ENCODE measurements at places on chromosomes 13 and 19.

GRCh38 chr13:64429691-64430090 is 2800.4 kb downstream of the PCDH9 start:
- no peaks in the 10 kb centered on the region for H3K36me3 ChIP-seq
- no peak for DNase-seq
- no peak overlapping the region for H3K27ac ChIP-seq
- H3K4me1 ChIP-seq: no peaks in the 10 kb centered on the region
- H3K27me3 ChIP-seq: no peaks in the 10 kb centered on the region

GRCh38 chr13:26423629-26424028 is 133.9 kb upstream of the WASF3 start:
- no peaks in the 10 kb centered on the region for H3K27me3 ChIP-seq
- H3K4me3 ChIP-seq: no peak overlapping the region
- no peaks in the 10 kb centered on the region for H3K36me3 ChIP-seq
- peaks cover 7% of the 10 kb centered on the region for H3K4me1 ChIP-seq
- DNase-seq: peak; percentile 25
- no peak overlapping the region for H3K27ac ChIP-seq

GRCh38 chr19:38469151-38469550 is 35.7 kb downstream of the RYR1 start:
- H3K27ac ChIP-seq: no peak overlapping the region
- no peak for DNase-seq
- no peaks in the 10 kb centered on the region for H3K36me3 ChIP-seq
- H3K27me3 ChIP-seq: no peaks in the 10 kb centered on the region
- no peaks in the 10 kb centered on the region for H3K4me1 ChIP-seq

DNA sequence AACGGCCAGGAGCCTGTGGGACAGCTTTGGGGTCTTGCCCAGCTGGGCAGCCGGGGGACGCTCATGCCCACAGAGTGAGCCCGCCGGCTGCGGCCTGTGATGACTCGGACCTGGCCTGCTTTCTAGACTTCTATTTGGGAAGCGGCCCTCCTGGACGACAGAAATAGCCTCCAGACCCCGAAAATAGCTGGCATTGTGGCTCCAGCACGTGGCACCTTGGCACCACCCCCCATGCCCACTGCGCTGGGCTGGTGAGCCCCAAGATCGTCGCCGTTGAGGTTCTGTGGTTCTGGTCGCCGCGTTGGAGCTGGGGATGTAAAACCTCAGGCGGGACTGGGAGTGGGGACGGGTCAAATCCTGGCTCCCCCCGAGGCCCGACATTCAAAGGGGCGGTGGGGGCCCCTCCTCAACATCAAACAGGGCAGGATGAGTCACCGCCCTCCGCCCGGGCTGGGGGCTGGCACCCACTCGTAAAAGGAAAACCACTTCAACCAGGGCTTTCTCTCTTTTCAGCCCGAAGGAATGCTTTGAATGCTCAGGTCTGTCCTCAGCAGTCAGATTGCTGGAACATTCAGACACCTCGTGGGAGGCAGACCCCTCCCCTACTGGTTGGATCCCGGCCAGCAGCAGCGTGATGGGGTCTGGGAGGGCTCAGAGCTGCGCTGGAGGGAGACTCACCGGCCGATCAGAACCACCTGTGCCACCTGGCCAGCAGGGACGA is 42.1 kb downstream of the GADD45B start:
- no peaks in the 10 kb centered on the region for H3K36me3 ChIP-seq
- H3K4me3 ChIP-seq: no peak overlapping the region
- H3K4me1 ChIP-seq: no peaks in the 10 kb centered on the region
- DNase-seq: no peak

DNA sequence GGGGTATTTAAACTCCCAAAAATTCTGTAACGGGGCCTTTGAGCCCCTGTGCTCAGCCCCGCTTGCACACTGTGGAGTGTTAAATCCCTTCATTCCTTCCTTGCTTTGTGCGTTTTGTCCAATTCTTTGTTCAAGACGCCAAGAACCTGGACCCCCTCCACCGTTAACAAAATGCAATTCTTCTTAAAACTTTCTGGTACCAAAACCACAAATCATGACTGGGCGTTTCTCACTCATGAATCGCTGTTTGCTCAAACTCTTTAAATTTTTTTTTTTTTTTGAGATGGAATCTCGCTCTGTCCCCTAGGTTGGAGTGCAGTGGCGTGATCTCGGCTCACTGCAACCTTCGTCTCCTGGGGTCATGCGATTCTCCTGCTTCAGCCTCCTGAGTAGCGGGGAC is 881 bp downstream of the ZNF20 start:
- H3K27me3 ChIP-seq: no peaks in the 10 kb centered on the region
- no peaks in the 10 kb centered on the region for H3K36me3 ChIP-seq
- peak overlapping the region; percentile 83 for H3K27ac ChIP-seq
- DNase-seq: no peak
- H3K4me1 ChIP-seq: peaks cover 20% of the 10 kb centered on the region
- H3K4me3 ChIP-seq: peak overlapping the region; percentile 83

DNA sequence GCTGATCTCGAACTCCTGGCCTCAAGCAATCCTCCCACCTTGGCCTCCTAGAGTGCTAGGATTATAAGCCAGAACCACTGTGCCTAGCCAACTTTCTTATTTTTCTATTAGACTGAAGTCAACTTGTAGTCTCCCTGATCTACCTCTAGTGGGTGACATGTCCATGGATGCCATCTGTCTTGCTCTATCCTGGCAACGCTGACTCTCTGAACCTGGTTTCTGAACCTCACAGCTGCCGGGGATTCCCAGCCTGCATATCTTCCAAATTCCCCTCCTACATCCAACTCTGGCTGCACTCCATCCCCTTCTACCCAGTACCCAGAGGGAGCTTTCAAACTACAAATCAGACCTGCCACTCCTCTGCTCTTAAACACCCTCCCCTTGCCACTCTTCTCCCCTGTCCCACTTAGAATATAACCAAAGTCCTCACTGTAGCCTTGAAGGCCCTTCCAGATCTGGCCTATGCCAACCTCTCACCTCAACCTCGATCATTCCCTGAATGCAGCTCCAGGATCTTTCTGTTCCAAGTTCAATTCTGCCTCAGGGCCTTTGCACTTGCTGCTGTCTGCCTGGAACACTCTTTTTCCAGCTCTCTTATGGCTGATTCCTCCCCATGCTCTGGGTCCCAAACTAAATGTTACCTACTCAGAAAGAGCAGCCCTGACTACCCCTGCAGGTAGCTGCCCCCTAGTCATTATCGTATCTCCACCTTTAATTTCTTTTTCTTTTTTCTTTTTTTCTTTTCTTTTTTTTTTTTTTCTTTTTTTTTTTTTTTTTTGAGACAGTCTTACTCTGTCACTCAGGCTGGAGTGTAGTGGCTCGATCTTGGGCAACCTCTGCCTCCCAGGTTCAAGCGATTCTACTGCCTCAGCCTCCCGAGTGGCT is 2.2 kb downstream of the CLIP3 start:
- no peak overlapping the region for H3K4me3 ChIP-seq
- H3K4me1 ChIP-seq: peaks cover 7% of the 10 kb centered on the region
- H3K27me3 ChIP-seq: no peaks in the 10 kb centered on the region
- H3K27ac ChIP-seq: no peak overlapping the region
- no peaks in the 10 kb centered on the region for H3K36me3 ChIP-seq
- no peak for DNase-seq

GRCh38 chr13:62251734-62252133 is 836.1 kb upstream of the PCDH20 start:
- no peaks in the 10 kb centered on the region for H3K27me3 ChIP-seq
- H3K4me1 ChIP-seq: no peaks in the 10 kb centered on the region
- no peak for DNase-seq
- no peak overlapping the region for H3K4me3 ChIP-seq

DNA sequence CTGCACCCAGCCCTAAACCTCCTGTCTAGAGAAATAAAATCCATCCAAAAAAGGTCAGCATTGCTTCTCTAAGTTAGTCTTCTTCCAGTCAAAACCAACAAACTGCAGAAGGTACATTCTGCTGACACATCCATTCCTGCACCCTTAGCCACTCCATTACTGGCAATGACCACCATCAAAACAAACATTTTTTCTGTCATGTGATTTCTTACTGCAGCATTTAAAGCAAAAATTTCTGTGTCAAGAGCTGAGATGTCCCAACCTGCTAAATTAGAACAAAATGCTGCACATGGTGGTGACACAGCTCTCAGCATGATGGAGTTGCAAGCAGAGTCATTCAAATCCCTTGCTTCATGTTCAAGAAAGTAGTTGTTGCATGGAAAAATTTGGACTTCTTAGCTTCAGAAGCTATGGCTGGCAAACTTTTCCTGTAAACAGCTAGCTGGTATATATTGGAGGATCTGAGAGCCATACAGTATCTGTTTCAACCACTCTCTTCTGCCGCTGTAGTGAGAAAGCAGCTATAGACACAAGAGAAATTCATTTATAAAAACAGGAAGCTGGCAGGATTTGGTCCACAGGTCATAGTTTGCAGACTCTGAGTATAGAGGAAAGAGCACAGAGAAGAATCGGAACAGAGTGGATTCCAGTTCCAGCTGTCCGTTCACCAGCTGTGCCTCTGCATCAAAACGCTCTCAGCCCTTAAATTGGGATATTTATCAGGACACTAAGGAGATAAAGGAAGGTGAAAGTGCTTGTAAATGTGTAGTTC is 17.4 kb downstream of the RUBCNL start:
- no peaks in the 10 kb centered on the region for H3K27me3 ChIP-seq
- H3K27ac ChIP-seq: no peak overlapping the region
- H3K36me3 ChIP-seq: no peaks in the 10 kb centered on the region
- no peaks in the 10 kb centered on the region for H3K4me1 ChIP-seq
- H3K4me3 ChIP-seq: no peak overlapping the region
- DNase-seq: no peak

- H3K27ac ChIP-seq: no peak within 1 kb of the TSS
- no peak within 1 kb of the TSS for H3K4me3 ChIP-seq
- H3K4me1 ChIP-seq: peaks cover 10% of the 10 kb centered on the region
- H3K27me3 ChIP-seq: no peaks in the 10 kb centered on the region
- DNase-seq: no peak
Measured at GRCh38 chr19:11295665-11296245, at the start of gene TSPAN16. Gene TSPAN16, plus strand, starts transcription at chr19:11296160. Its CDS starts 138 bp downstream, at chr19:11296298.

- DNase-seq: no peak
- no peak overlapping the region for H3K27ac ChIP-seq
- H3K4me1 ChIP-seq: no peaks in the 10 kb centered on the region
Measured at GRCh38 chr13:90535421-90535820, 812.1 kb upstream of the MIR17HG start.

- H3K4me1 ChIP-seq: peaks cover 9% of the 10 kb centered on the region
- H3K27ac ChIP-seq: peak within 1 kb of the TSS; percentile 59
- no peaks in the 10 kb centered on the region for H3K36me3 ChIP-seq
Measured at GRCh38 chr19:58033741-58034476, at the start of gene ZSCAN1. Gene ZSCAN1, plus strand, starts transcription at chr19:58034025. Its CDS starts 3,812 bp downstream, at chr19:58037837.

GRCh38 chr19:12543855-12544254 is 7.4 kb downstream of the ZNF564 start:
- DNase-seq: no peak
- no peaks in the 10 kb centered on the region for H3K36me3 ChIP-seq
- no peak overlapping the region for H3K27ac ChIP-seq
- peaks cover 15% of the 10 kb centered on the region for H3K4me1 ChIP-seq
- no peaks in the 10 kb centered on the region for H3K27me3 ChIP-seq

- no peaks in the 10 kb centered on the region for H3K36me3 ChIP-seq
- H3K4me1 ChIP-seq: no peaks in the 10 kb centered on the region
- H3K27ac ChIP-seq: no peak overlapping the region
- no peak for DNase-seq
Measured at GRCh38 chr19:50705422-50706019, 14.1 kb downstream of the SHANK1 start.

DNA sequence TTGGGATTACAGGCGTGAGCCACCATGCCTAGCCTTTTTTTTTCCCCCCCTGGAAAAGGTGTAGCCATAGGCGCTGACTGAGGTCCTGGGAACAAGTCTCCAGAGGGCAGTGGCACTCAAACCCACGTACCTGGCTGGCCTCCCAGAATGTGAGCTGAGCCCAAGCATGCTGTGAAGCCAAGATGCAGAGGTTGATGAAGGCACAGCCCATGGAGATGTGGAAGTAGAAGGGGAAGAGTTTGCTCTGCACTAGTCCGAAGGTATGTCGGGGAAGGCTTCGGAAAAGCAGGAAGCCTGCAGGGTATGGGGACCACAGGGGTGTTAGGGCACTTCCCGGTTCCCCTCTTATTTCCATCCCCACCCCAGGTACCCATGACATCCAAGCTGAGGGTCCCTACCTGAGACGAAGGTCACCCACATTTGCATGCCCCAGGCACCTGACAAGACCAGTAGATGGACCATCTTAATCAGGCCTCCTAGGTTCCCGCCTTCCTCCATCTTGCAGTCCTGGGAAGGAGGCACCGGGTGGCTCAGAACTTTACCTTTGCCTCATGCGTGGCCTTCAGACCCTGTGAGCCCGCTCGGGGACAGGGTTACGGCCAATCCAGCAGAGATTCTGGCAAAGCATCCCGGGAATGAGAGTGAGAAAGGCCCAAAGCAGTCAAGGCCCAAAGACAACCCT is 805 bp downstream of the TMEM205 start:
- H3K4me3 ChIP-seq: no peak overlapping the region
- peaks cover 31% of the 10 kb centered on the region for H3K4me1 ChIP-seq
- peak overlapping the region; percentile 84 for H3K27ac ChIP-seq
- DNase-seq: peak; percentile 28

GRCh38 chr19:645912-646778 is 6.5 kb downstream of the FGF22 start:
- H3K36me3 ChIP-seq: peaks cover 13% of the 10 kb centered on the region
- no peaks in the 10 kb centered on the region for H3K4me1 ChIP-seq
- no peak for DNase-seq
- H3K27me3 ChIP-seq: no peaks in the 10 kb centered on the region
- no peak overlapping the region for H3K27ac ChIP-seq

DNA sequence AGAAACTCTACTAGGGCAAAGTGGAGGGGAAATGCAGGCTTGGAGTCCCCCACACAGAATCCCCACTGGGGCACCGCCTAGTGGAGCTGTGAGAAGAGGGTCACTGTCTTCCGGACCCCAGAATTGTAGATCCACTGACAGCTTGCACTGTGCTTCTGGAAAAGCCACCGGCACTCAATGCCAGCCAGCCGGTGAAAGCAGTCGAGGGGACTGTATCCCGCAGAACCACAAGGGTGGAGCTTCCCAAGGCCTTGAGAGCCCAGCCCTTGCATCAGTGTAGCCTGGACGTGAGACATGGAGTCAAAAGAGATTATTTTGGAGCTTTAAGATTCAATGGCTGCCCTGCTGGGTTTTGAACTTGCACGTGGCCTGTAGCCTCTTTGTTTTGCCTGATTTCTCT is 47.2 kb upstream of the FAM124A start:
- no peaks in the 10 kb centered on the region for H3K27me3 ChIP-seq
- H3K4me1 ChIP-seq: no peaks in the 10 kb centered on the region
- H3K36me3 ChIP-seq: no peaks in the 10 kb centered on the region
- DNase-seq: no peak
- no peak overlapping the region for H3K27ac ChIP-seq

DNA sequence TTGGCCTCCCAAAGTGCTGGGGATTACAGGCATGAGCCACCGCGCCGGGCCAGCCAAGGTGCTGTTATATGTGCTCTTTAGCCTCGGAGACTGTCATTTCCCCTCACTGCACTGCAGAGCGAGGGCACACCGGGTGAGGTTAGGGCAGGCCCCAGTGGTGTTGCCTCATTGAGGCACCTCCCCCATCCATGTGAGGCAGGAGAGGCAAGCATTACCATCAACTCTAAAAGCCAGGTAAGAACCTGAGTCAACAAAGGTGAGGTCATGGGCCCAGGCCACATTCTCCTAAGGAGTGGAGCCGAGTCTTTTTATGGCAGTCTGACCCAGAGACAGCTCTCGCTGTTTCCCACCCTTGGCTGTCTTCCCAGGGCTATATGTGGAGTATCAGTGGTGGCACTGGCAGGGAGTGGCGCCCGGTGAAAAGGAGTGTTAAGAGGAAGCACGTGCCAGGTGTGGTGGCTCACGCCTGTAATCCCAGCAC is 10.9 kb downstream of the B3GNT8 start:
- no peaks in the 10 kb centered on the region for H3K27me3 ChIP-seq
- H3K27ac ChIP-seq: no peak overlapping the region
- peaks cover 9% of the 10 kb centered on the region for H3K4me1 ChIP-seq
- H3K36me3 ChIP-seq: peaks cover 16% of the 10 kb centered on the region
- DNase-seq: no peak
- H3K4me3 ChIP-seq: no peak overlapping the region
